Fibroblast of mammary gland (primary cell): ENCODE measurements at places on chromosomes 2 and 18.

DNA sequence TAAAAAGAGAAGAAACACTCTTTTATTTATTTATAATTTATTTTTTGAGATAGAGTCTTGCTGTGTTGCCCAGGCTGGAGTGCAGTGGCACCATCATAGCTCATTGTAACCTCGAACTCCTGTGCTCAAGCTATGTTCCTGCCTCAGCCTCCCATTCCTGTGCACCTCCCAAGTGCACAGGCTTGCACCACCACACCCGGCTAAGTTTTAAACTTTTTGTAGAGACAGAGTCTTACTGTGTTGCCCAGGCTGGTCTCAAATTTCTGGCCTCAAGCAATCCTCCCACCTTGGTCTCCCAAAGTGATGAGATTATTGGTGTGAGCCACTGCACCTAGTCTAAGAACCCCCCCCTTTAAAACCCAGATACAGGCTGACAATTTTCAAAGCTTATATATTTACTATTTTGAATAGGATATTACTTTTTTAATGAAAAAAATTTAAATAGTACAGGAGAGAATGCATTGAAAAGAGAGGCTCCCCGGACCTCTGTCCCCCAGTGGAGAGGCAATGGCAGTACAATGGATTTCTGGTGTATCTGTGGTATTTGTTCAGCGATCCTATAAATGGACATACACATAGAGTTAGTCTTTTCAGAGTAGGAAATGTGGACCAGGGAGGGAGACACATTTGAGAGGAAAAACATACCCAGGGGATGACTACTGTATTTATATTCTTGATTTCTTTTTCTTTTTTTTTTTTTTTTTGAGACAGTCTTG is 48.1 kb upstream of the CNOT11 start:
- DNase-seq, result no peak

DNA sequence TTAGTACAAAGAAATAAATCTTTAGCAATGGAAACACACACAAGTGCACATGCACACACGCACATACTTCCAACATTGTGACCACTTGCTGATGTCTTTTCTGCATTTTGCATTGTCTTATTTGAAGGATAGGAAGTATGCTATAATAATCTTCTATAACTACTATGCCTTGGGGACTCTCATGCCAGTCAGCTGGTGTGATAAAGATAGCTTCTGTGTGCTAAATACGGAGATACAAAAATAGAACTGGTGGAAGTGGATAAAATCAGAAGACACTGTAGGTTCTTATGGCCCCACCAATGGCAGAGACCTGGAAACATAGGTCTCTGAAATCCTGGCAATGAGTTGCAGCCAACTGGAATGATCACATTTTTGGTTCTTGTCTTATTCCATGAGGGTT is 31.5 kb upstream of the RASGRP3 start:
- DNase-seq, result no peak

DNA sequence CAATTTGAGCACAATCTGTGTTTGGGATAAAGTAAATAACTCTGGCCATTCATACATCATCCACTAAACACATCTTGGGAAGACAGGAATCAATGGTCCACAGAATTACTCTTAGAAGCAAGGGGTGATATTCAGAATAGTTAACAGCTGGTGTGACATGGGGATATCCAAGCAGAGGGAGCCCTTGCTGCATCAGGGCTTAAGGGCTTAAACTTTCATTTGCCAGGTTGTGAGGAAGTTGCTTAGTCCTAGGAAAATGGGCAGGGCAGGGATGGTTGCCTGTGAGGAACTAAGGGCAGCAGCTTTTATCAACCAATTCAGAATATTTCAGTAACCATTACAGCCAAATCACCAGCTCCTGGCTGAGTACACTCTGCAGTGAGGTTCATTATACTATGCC is 2.0 kb upstream of the ITGA6 start:
- no peak for DNase-seq

GRCh38 chr2:84457686-84458085 is 1.4 kb downstream of the SUCLG1 start:
- DNase-seq, result no peak

DNA sequence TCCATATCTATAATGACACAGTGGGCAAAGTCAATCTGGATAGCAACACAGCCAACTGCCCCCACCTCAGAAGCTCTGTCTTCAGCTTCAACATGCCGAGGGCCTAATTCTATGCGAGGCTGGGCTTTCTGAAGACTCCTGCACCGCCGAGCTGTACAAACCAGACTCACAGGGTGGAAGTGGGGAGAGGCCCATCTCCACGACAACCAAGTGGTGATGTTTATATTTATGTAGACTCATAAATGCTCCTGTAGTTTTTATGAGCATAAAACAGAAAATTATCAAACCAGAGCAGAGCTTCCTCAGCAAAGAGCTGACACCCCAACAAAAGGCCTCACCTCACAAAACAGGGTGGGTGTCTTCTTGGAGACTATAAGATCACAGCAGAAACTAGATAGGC is 77.0 kb upstream of the LGALSL start:
- DNase-seq, result no peak

- no peak for DNase-seq
These were observed 148.3 kb upstream of the HDAC4 start for GRCh38 chr2:239548965-239549595.

GRCh38 chr2:133733901-133734255 is 165.6 kb upstream of the NCKAP5 start:
- DNase-seq, result no peak

DNA sequence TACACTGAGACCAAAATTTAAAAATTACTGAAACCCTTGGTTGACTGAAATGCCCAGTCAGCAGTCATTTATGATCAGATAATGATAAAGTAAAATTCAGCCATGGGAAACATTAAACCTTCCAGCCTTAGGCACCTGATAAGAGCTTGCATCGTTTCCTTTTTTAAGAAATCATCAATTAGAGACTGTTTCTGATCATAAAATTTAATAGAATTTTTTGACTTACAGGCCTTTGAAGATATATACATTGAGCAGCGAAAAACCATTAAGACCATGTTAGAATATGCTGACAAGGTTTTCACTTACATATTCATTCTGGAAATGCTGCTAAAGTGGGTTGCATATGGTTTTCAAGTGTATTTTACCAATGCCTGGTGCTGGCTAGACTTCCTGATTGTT is 99.6 kb upstream of the CSRNP3 start:
- no peak for DNase-seq

GRCh38 chr2:237359894-237360780 is 53.8 kb downstream of the COL6A3 start:
- no peak for DNase-seq
